ENCODE measurements at places on chromosomes 5 and 9. TPM values are rescaled to one million over a fixed set of nuclear protein-coding genes. Genes with fewer than 3 reads are reported as not detected.

- no peaks in the 10 kb centered on the region for H3K36me3 ChIP-seq
- peak; percentile 59 for DNase-seq
- H3K4me1 ChIP-seq, result peaks cover 9% of the 10 kb centered on the region
- no peak overlapping the region for H3K4me3 ChIP-seq
- H3K27me3 ChIP-seq, result no peaks in the 10 kb centered on the region
Measured at GRCh38 chr9:88092797-88093331, 45.4 kb downstream of the SPATA31C2 start.

GABRB2 gene
- total RNA-seq, result not detected

- H3K4me1 ChIP-seq, result no peaks in the 10 kb centered on the region
- no peaks in the 10 kb centered on the region for H3K27me3 ChIP-seq
- no peak overlapping the region for H3K4me3 ChIP-seq
- no peak overlapping the region for H3K27ac ChIP-seq
- no peak for DNase-seq
- H3K36me3 ChIP-seq, result no peaks in the 10 kb centered on the region
Measured at GRCh38 chr9:117076571-117077290, 338.1 kb downstream of the ASTN2 start.

- no peaks in the 10 kb centered on the region for H3K27me3 ChIP-seq
- H3K4me1 ChIP-seq, result no peaks in the 10 kb centered on the region
- no peak overlapping the region for H3K27ac ChIP-seq
- H3K4me3 ChIP-seq, result no peak overlapping the region
- H3K36me3 ChIP-seq, result no peaks in the 10 kb centered on the region
Measured at GRCh38 chr5:159456722-159457465, 126.6 kb upstream of the IL12B start.

GRCh38 chr5:110738812-110739651 is at the start of gene SLC25A46:
TSS of gene SLC25A46 (plus strand) at chr5:110739007. CDS start at chr5:110739120, 113 bp downstream.
- peak within 1 kb of the TSS; percentile 93 for H3K4me3 ChIP-seq
- H3K27me3 ChIP-seq, result no peaks in the 10 kb centered on the region
- H3K36me3 ChIP-seq, result no peaks in the 10 kb centered on the region
- H3K27ac ChIP-seq, result peak within 1 kb of the TSS; percentile 68
- peak; percentile 89 for DNase-seq
- peaks cover 12% of the 10 kb centered on the region for H3K4me1 ChIP-seq

NTNG2 gene
- 0.16 TPM for total RNA-seq

GRCh38 chr9:82247318-82247717 is 258.7 kb downstream of the SPATA31D1 start:
- H3K4me3 ChIP-seq, result no peak overlapping the region
- H3K36me3 ChIP-seq, result no peaks in the 10 kb centered on the region
- no peaks in the 10 kb centered on the region for H3K4me1 ChIP-seq
- H3K27me3 ChIP-seq, result no peaks in the 10 kb centered on the region

TESK1 gene
- total RNA-seq, result 12.9 TPM

DNA sequence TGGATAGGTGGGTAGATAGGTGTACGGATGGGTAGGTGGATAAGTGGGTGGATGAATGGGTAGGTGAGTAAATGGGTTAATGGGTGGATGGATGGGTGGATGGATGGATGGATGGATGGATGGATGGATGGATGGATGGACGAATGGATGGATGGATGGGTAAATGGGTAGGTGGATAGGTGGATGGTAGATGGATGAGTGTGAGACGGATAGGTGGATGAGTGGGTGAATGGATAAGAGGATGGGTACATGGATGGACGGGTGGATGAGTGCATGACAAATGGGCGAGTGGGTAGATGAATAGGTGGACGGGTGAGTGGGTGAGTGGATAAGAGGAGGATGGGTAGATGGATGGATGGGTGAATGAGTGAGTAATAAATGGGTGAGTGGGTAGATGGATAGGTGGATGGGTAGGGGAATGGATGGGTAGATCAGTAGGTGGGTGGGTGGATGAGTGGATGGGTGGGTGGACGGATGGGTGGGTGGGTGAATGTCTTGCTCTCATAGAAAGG is 179.2 kb downstream of the FGF18 start:
- DNase-seq, result no peak
- no peak overlapping the region for H3K4me3 ChIP-seq
- H3K36me3 ChIP-seq, result no peaks in the 10 kb centered on the region
- no peaks in the 10 kb centered on the region for H3K4me1 ChIP-seq

DNA sequence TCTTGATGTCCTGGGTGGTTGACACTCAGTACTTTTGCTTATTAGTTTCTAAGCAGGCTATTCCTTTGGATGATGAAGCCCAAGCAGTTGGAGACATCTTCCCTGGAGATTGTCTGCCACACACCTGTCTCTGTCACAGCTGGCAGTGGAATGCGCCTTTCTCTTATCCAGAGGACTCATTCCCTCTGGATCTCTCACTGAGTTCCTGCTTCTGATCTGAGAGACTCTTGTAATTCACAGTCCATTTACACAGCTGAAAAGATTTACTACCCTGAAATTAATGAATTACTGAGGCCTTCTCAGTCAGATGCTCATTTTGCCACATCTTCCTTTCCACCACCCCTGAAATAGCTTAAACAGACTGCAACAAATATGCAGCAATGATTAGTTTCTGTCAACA is 15.9 kb downstream of the TAL2 start:
- no peak for DNase-seq
- no peaks in the 10 kb centered on the region for H3K36me3 ChIP-seq
- peaks cover 20% of the 10 kb centered on the region for H3K4me1 ChIP-seq
- H3K4me3 ChIP-seq, result no peak overlapping the region
- no peaks in the 10 kb centered on the region for H3K27me3 ChIP-seq

- H3K27ac ChIP-seq, result peak overlapping the region; percentile 72
- H3K4me3 ChIP-seq, result no peak overlapping the region
- peak; percentile 82 for DNase-seq
- H3K36me3 ChIP-seq, result no peaks in the 10 kb centered on the region
- no peaks in the 10 kb centered on the region for H3K27me3 ChIP-seq
- H3K4me1 ChIP-seq, result peaks cover 11% of the 10 kb centered on the region
Measured at GRCh38 chr9:81305561-81306182, 383.7 kb downstream of the TLE1 start.

GRCh38 chr5:167008705-167009104 is 1282.7 kb upstream of the WWC1 start:
- DNase-seq, result no peak
- H3K27ac ChIP-seq, result no peak overlapping the region
- H3K27me3 ChIP-seq, result no peaks in the 10 kb centered on the region
- H3K4me3 ChIP-seq, result no peak overlapping the region
- H3K36me3 ChIP-seq, result no peaks in the 10 kb centered on the region
- H3K4me1 ChIP-seq, result no peaks in the 10 kb centered on the region

DNA sequence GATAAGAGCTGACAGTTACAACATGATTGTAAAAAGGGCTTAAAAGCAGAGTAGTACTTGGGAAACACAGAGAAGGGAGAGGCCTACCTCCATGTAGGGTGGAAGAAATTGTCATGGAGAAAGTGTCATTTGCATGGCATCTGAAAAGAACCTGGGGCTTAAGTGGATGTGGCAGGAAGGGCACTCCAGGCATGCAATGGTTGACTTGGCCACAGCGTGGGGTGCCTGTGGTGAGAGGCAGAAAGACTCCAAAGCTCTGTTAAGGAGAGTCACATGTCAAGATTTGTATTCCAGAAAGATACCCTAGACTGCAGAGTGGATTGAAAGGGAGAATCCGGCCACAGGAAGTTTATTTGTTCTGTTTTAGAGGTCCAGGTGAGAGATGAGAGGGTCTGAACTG is 2.4 kb downstream of the POLR3G start:
- peaks cover 15% of the 10 kb centered on the region for H3K4me1 ChIP-seq
- peak overlapping the region; percentile 42 for H3K4me3 ChIP-seq
- H3K36me3 ChIP-seq, result no peaks in the 10 kb centered on the region
- H3K27me3 ChIP-seq, result no peaks in the 10 kb centered on the region
- peak overlapping the region; percentile 0 for H3K27ac ChIP-seq

GRCh38 chr5:150644514-150644913 is 4.1 kb downstream of the SYNPO start:
- H3K4me1 ChIP-seq, result no peaks in the 10 kb centered on the region
- H3K4me3 ChIP-seq, result no peak overlapping the region
- no peak overlapping the region for H3K27ac ChIP-seq
- H3K36me3 ChIP-seq, result peaks cover 16% of the 10 kb centered on the region

DNA sequence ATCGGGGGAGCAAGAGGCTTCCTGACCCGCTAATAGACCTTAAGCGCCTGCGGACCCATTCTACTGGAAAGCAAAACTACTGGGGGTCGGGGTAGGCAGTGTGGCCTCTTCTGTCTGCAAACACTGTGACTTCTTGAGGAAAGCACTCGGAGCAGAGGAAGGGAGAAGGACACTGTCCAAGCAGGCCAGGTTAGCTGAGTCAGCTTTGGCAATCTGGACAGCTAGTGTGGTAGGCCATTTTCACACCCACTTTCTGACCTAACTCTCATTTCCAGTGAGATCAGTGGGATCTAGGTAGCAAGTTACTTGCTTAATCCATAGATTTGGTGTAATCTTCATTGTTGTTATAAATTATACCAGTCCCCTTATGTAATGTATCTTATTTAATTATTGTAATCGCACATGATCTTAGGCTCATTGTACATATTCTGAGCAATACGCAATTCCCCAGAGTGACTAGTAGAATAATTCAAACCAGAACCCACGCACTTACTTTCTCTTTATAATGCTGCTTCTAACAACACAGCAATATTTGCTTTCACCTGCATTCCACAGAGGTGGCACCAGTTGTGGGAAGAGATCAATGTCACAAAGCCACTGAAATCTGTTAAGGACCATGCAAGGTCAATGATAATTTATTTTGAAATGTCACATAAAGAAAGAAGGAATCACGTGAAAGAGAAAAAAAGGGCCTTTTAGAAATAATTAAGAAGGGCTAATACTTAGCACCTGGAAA is 82.9 kb downstream of the NREP start:
- H3K4me1 ChIP-seq, result no peaks in the 10 kb centered on the region
- H3K4me3 ChIP-seq, result no peak overlapping the region
- H3K27me3 ChIP-seq, result no peaks in the 10 kb centered on the region
- H3K27ac ChIP-seq, result no peak overlapping the region
- DNase-seq, result no peak
- no peaks in the 10 kb centered on the region for H3K36me3 ChIP-seq

- DNase-seq, result no peak
- H3K27ac ChIP-seq, result no peak overlapping the region
- H3K36me3 ChIP-seq, result no peaks in the 10 kb centered on the region
- H3K4me3 ChIP-seq, result no peak overlapping the region
- H3K4me1 ChIP-seq, result no peaks in the 10 kb centered on the region
- no peaks in the 10 kb centered on the region for H3K27me3 ChIP-seq
Measured at GRCh38 chr5:6483880-6484382, 35.3 kb downstream of the UBE2QL1 start.

DNA sequence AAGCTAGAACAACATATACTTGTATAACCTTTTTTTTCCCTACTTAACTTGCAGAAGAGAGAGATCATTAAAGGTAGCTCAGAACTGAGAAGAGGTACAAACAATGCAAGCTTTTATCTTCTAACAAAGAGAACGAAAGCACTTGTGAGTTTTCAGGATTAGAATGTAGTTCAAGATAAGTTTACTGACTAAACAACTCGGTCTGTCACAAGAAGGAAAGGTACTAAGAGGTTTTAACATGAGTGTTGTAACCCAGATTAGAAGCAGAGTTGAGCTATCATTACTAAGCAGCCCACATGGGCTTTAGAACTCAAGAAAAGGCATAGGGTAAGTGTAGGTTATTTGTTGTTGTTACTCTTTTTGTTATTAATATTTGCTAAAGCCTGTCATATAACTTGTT is 25.2 kb downstream of the GIN1 start:
- no peaks in the 10 kb centered on the region for H3K36me3 ChIP-seq
- H3K27ac ChIP-seq, result no peak overlapping the region
- DNase-seq, result no peak
- no peak overlapping the region for H3K4me3 ChIP-seq
- H3K27me3 ChIP-seq, result no peaks in the 10 kb centered on the region

SH3RF2 gene
- total RNA-seq, result 2.7 TPM

DNA sequence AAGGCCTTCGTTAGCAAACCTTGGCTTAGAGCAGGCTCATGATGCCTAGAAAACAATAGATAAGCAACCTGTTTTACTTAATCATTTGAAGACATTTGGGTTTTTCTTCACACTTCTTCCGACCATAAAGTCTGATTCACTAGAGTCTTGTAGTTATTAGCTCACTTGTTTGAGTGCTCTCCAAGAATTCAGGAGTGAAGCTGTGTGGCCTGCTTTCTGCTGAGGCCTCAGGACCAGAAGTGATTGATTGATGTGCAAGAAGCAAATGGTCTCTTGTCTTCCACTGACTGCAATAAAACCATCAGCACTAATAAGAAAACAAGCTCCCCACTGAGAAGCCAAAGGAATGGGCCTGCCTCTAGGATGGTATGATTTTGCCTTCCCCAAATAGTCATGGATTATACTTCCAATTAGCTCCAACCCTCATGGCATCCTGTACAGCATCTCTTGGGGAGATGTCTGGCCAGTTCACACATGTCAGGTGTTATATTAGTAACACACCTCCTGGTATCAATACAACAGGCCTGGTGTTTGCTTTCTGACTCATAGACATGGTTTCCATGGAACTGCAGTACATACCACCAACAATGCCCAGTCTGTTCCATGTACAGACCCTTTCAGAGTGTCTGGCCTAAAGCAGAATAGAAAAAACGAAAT is 317.6 kb downstream of the CWC27 start:
- H3K27ac ChIP-seq, result no peak overlapping the region
- H3K4me1 ChIP-seq, result no peaks in the 10 kb centered on the region
- H3K27me3 ChIP-seq, result no peaks in the 10 kb centered on the region
- H3K4me3 ChIP-seq, result no peak overlapping the region

- no peaks in the 10 kb centered on the region for H3K36me3 ChIP-seq
- no peak overlapping the region for H3K27ac ChIP-seq
- no peaks in the 10 kb centered on the region for H3K27me3 ChIP-seq
- H3K4me3 ChIP-seq, result no peak overlapping the region
Measured at GRCh38 chr5:110917161-110917875, 154.2 kb upstream of the TSLP start.

GRCh38 chr5:147479949-147480348 is 29.9 kb downstream of the DPYSL3 start:
- H3K4me3 ChIP-seq, result no peak overlapping the region
- no peak for DNase-seq
- H3K27me3 ChIP-seq, result no peaks in the 10 kb centered on the region
- H3K36me3 ChIP-seq, result no peaks in the 10 kb centered on the region

DNA sequence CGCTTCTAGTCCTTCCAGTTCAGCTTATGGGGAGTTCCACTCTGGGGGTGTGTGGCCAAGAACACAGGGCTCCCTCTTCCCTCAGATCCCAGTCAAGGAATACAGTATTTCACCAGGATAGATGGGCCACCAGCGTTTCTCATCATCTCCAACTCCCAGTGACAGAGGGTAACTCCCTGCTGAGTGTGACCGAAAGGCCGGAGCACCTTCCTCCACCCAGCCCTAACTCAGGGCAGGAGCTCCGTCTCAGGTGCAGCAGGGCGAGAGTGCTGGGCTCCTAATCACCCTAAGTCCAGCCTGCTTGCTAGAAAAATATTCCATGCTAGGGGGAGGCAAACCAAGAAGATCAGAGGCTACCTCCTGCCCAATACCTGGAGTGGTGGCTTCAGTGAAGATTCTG is 102.6 kb downstream of the ADAMTS2 start:
- DNase-seq, result peak; percentile 21
- H3K36me3 ChIP-seq, result no peaks in the 10 kb centered on the region
- H3K4me1 ChIP-seq, result no peaks in the 10 kb centered on the region
- H3K4me3 ChIP-seq, result no peak overlapping the region
- H3K27me3 ChIP-seq, result no peaks in the 10 kb centered on the region

- H3K36me3 ChIP-seq, result no peaks in the 10 kb centered on the region
- no peak overlapping the region for H3K4me3 ChIP-seq
- DNase-seq, result no peak
- H3K27ac ChIP-seq, result no peak overlapping the region
- H3K27me3 ChIP-seq, result no peaks in the 10 kb centered on the region
Measured at GRCh38 chr9:4048441-4048840, 251.4 kb downstream of the GLIS3 start.

BARX1 gene
- not detected for total RNA-seq
